ENCODE measurements at places on chromosomes 16 and 17.

DNA sequence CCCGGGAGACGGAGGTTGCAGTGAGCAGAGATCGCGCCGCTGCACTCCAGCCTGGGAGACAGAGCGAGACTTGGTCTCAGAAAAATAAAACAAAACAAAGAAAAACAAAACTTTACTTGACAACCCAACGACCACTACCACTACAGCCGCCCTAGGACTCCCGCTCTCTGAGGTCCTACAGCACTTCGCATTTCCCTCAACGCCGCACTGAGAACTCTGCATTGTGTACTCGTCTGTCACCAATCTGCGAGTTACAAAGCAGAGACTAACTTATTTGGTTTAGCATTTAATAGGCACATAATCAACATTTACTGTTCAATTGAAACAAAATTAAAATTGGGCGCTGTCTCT lies 479 bp upstream of the ZNF207 start:
- no peak for DNase-seq

GRCh38 chr17:40511667-40512220 lies 10.3 kb upstream of the TNS4 start:
- DNase-seq = no peak

DNA sequence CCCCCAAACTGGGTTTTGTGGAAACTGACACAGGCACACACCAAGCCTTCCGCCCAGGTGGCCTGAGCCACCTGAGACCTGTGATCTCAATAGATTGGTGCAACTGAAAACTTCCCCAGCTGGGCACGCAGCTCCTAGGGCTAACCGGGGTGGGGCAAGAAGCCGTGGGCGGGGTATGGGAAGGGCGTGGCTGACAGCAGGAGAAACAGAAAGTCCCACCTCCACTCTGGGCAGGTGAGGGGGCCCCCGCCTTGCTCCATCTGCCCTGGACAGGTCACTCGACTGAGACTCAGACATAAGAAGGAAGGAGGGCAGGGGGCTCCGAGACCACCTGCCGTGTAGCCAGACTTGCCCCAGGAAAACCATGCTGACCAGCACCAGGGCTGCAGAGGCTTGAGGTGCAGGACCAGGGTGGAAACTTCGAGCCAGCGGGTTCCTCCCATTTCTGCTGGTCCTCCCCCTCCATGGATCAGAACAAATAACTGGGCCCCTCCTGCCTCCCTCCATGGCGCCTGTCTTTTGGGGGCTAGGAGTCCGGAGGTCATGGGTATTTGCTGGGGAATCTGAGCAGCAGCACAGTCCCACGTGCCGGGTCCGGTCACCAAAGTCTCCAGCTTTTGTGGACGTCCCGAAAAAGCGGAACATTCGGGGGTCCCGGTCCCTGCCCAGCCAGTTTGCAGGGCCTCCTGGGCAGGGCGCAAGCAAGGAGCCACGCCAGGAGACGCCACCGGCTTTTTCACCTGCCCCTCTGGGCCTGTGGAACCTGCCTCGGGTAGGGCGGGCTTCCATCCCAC lies 1.3 kb downstream of the TIMP2 start:
- no peak for DNase-seq

GRCh38 chr17:30969989-30970830 lies 629 bp upstream of the RNF135 start:
- DNase-seq = no peak

DNA sequence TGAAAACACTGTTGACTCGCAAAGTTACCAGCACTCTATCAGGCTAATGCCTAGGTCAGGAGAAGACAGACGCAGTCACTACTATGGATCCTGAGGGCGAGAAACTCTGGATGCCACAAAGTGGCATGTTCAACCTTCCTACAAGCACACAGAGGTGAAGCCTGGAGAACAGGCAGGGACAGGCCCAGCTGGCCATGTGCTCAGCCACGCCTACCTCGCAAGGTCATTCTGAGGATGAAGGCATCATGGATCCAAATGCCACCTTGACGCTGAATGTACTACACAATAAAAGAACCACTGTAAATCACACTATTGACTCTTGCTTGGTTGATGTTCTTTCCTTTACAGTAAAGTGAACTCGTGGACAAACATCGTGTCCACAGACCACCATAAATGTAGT lies 85.8 kb downstream of the ANKRD11 start:
- no peak for DNase-seq

- peak; percentile 50 for DNase-seq
These were observed 565 bp upstream of the XAF1 start for GRCh38 chr17:6755281-6755680.

DNA sequence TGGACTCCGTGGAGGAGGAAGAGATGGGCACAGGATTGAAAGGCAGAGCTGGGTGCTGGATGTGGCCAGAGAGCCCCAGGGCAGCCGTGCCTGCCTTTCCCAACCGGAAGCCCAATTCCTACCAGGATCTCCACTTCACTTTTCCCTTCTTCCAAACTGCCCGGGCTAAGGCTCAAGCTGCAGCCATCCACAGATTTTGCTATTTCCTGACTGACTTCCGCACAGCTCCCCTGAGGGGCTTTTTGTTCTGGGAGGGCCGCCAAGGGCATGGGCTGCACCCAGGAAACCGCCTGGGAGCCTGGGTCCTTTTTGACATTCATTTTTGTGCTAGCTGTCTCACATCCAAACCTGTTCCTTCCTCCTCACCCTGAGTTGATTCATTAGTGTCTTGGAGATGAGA lies 4.2 kb downstream of the SHISA6 start:
- DNase-seq = no peak

- DNase-seq = no peak
These were observed 603 bp upstream of the MRTFB start for GRCh38 chr16:14070555-14070876.

- no peak for DNase-seq
These were observed 9.5 kb upstream of the GALK1 start for GRCh38 chr17:75774471-75774990.

DNA sequence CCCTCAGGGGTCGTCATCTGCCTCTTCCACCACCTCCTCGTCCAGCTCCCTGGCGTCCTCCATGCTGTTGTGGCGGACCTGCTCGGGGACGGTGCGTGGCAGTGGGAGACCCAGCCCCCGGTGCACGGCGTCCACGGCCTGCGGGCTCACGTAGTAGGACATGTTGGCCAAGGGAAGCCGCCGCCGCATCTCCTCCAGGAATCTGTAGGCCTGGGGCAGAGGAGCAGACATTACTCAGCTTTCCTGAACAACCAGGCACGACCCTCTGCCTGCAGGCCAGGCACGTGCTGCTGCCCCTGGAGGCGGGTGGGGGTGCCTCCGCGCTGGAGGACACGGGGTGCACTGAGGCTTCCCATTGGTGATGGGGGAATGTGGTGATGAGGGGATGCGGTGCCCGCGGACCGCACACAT lies 17.8 kb downstream of the TELO2 start:
- DNase-seq = no peak

- no peak for DNase-seq
These were observed 176.0 kb downstream of the AATF start for GRCh38 chr17:37124821-37125173.

GRCh38 chr16:52742052-52742451 lies 195.1 kb upstream of the TOX3 start:
- no peak for DNase-seq

Data from GM04504 (cell line).